ENCODE measurements at places on chromosomes 12 and 14.

DNA sequence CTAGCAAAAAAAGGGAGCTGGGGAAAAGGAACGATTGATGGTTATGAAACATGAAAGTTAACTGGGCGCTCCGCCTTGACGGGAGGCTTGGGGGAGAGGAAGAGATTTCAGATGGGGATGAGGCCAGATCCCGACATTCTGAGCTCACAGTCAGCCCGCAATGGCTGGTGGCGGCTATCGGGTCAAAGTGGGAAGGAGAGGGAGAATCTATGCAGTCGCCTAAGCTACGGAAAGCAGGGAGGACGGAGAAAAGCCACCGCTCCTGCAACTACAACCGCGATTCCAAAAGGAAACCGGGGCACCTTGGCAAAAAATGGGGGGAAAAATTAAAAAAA is 502 bp downstream of the MPHOSPH9 start:
- DNase-seq: no peak

DNA sequence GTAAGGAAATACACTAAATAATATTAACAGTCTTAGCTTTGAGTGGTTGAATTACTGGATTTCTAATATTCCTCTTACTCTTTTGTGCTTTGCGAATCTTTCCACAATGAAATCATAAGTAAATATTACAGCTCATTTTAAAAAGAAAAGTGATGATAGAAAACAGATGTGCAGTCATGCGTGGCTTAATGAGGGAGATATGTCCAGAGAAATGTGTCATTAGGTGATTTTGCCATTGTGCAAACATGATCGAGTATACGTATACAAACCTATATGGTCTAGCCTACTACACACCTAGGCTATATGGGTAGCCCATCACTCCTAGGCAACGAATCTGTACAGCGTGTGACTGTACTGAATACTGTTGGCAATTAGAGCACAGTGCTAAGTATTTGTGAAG is 59.3 kb downstream of the SLC15A5 start:
- no peak for DNase-seq

DNA sequence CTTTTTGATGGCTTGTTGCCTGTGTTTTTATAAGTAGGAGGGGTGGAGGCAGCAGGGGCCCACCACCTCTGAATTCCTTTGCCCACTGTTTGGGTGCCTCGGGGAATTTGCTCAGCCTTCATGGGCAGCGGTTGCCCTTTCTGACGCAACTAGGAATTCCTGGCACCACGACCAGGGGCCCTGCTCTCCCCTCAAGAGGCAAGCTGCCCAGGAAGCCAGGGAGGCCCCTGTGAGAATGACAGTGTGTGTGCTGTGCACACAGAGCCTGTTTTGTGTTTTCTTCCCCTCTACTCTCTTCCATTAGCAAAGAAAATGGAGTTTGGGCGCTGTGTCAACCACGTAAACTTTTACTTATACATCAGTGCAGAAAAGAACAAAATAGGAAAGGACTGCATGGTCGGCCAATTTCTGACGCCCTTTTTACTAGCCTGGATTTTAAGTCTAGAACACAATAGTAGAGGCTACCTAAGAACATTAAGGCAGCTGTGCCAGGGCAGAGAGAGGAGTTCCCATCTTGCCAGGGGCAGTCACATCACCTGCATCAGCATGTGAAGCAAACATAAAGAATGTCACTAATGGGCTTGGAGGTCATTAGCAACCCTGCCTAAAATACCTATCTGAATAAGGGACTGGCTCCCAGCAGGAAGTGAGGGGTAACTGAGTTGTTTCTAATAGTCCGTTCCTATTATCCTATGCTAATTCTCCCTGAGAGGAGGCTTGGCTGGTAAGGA is 17.9 kb upstream of the PTGR2 start:
- DNase-seq: no peak

DNA sequence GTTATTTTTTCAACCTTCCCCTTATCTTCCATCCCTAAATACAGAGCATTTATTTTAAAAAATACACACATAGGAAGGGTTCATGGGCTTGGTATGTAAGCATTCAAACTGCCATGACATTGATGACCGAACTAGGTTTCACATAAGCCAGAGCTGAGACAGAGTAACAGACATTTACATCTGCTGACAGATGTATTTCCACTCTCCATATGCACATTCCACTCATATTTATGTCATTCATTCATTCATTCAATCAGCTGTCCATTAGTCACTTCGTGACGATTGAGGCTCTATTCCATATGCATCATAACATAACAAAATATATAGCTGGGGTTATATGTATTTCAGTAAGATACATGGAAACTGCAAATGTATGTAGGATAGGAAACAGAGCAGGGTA is 145.5 kb upstream of the OTX2 start:
- DNase-seq: no peak

DNA sequence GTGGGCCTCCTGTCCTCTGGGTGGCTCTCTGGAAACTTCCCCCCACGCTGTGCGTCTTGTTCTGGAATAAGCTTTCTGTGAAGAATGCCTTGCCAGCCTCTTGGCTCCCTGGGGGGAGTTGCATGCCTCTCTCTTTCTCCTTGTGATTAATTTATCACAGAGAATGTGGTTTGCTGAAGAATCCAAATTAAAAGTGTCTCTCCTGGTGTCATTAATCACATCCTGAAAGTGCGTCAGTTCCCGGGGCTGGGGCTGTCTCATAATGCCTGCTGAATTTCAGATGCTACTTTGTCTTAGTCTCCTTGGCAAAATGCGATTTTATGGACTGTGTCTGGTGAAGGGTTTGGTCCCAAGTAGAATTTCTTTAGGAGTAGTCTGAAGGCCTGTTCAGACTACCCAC is 787.7 kb upstream of the TMEM132C start:
- no peak for DNase-seq

GRCh38 chr12:54004841-54005530 is 3.8 kb upstream of the HOXC8 start:
- no peak for DNase-seq

DNA sequence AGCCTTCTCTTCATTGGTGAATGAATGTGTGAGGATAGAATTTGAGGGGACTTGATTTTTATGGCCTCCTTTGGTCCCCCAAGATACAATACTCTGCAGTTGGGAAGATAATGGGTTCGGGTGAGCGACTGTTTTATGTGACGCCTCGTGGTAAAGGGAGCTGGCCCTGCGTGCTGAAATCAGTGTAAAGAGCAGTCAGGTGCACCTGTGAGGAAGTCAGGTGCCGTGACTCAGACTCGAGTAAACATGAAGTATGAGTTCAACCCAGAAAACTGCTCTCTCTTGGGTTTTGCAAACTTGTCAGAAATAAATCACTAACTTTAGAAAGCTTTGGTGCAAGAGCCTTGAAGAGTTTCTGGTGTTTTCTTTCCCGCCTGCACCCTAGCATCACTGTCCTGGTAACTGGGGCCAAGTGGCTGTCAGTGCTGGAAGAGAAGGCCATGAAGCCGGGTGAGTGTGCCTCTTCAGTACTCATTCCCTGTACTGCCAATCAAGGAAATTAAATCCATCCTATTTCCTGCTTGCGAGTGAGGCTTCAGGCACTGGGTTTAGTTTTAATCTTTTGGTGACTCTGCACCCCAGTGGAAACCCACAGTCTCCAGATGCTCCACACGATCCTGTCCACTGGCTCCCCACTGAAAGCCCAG is 59.2 kb downstream of the AACS start:
- no peak for DNase-seq

GRCh38 chr12:29883941-29884554 is 100.3 kb upstream of the TMTC1 start:
- DNase-seq: no peak

DNA sequence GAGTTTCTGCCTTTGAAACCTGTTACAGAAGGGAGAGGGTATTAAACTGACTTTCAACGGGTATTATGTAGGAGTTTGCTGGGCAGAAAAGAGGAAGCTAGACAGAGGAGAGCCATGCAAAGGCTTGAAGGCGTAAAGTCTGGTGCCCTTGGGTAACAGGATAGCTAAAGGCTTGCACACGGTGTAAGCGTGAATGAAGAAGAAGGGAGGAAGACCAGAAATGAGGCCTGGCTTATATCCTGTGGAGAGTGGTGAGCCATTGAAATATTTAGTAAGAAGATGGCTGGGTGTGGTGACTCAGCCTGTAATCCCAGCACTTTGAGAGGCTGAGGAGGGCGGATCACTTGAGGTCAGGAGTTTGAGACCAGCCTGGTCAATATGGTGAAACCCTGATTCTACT is 22.6 kb downstream of the SUDS3 start:
- no peak for DNase-seq

GRCh38 chr14:69741055-69741454 is 25.9 kb upstream of the SRSF5 start:
- DNase-seq: no peak

GRCh38 chr14:70289138-70289537 is 70.3 kb downstream of the COX16 start:
- DNase-seq: no peak

DNA sequence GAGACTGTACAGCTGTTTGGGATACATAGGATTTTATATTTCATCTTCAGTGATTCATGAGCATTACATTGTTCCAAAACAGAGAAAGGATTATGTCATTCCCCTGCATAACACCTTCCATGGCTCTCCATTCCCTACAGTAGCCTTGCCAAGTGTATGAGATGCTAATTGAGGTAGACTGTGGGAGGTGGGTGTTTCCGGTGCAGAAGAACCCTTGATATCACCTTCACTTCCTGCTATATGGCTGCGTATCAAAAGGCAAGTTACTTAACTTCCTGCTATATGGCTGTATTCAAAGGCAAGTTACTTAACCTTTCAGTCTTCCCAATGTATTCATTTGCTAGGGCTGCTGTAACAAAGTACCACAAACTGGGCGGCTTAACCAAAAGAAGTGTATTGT is 11.2 kb downstream of the FAR2 start:
- DNase-seq: no peak

- no peak for DNase-seq
These were observed 221.0 kb downstream of the EMP1 start for GRCh38 chr12:13417516-13417915.

DNA sequence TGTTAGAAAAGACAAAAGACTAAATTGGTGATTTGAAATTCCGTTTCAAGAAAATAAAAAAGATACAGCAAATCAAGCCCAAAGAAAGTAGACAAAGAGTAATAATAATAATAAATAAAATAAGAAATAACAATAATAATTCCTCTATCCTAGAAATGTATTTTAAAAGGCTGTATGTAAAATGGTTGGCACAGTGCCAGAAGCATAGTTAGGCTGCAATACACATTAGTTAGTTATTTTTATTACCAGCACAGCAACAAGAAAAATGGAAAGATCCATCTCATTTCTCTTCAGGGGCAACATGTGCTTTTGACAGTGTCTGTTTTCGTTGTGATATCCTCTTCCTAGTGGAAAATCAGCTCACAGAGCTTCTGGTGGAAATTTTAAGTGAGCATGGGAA is 174.1 kb upstream of the TMTC1 start:
- no peak for DNase-seq

- DNase-seq: no peak
These were observed 351.0 kb downstream of the NAV3 start for GRCh38 chr12:78181544-78182162.

GRCh38 chr14:53331921-53332320 is 178.8 kb upstream of the DDHD1 start:
- no peak for DNase-seq

- DNase-seq: no peak
These were observed 222.1 kb downstream of the AACS start for GRCh38 chr12:125287155-125287847.

GRCh38 chr14:46573498-46573897 is 78.1 kb downstream of the RPL10L start:
- DNase-seq: no peak

GRCh38 chr12:44377443-44378187 is 498.5 kb downstream of the NELL2 start:
- no peak for DNase-seq

DNA sequence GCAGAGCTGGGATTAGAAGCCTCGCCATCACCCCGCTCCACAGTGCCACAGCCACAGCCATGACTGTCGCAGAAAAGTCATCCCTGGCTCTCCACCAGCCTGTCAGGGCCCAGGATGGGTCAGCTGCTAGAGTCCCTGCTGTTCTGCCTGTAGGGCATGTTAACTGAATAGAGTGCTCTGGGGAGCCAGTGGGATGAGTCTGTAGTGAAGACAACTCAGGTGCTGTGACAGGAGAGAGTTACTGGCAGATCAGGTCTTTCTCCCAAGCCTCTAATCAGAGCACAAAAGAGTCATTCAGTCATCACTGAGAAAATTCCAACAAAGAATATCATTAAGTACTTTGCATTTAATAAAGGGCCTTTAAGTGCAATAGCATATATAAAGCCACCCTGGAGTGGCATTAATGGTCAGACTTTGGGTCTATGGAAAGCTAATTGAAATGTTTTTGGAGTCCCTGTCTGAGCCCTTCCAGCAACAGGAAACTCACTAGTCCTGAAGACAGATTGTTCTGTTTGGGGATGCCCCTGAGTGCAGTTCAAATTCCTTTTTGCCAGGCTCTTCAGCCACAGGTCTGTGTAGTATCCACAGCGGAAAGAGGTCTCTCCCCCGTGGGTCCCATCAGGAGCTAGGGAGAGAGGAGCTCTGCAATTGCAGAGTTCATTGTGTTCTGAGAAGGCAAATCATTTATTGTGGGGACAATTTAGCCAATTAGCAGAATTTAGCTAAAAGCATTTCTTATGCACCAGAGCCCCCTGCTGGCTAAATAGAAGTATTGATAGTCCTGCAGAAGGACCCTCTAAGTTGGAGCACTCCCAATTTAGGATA is 45.2 kb upstream of the C14orf132 start:
- peak; percentile 8 for DNase-seq

DNA sequence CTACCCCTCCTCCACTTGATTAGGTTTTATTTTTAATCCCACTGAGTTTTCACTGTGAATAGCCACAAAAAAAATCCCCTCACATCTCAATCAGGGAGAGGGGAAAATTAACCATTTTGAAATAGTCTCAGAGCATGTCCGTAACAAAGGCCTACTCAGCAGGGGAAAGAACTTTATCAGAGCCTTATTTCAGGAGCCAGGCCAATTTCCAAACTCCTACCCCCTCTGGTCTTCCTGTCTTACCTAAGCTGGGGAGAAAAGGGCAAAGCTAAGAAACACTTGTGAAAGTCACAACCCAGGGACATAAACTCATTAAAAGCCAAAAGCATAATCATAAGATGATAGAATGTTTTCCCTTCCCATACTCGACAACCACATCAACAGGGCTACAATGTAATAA is 260.3 kb upstream of the DIO3 start:
- DNase-seq: no peak

DNA sequence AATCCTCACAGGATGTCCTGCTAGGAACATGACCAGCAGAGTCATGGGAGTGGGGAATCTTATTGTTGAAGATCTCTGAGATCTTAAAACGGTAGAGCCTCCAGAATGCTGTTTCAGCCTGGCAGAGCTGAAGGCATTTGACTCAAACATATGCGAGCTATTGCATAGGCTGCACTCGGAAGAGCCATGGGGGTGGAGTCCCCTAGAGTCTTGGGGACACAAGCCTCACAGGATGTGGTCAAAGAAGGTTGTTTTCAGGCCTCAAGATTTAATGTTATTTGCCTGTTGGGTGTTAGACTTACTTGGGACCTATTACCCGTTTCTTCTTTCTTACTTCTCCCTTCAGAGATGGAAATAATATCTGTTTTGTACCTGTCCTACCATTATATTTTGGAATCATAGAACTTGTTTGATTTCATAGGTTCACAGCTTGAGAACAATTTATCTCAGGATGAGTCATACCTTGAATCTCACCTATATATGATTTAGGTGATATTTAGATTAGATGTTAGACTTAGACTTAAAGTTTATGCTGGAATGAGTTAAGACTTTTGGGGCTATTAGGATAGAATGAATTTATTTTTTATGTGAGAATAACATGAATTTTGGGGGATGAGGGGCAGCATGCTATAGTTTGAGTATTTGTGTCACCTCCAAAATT is 172.2 kb upstream of the ATP2B1 start:
- no peak for DNase-seq
